SJCRH30 (cell line): ENCODE measurements at places on chromosomes 1 and 21. TPM values are rescaled to one million over a fixed set of nuclear protein-coding genes. Genes with fewer than 3 reads are reported as not detected.
A peak's percentile ranks its signal among the peaks of the same experiment; 100 is the strongest.

DNA sequence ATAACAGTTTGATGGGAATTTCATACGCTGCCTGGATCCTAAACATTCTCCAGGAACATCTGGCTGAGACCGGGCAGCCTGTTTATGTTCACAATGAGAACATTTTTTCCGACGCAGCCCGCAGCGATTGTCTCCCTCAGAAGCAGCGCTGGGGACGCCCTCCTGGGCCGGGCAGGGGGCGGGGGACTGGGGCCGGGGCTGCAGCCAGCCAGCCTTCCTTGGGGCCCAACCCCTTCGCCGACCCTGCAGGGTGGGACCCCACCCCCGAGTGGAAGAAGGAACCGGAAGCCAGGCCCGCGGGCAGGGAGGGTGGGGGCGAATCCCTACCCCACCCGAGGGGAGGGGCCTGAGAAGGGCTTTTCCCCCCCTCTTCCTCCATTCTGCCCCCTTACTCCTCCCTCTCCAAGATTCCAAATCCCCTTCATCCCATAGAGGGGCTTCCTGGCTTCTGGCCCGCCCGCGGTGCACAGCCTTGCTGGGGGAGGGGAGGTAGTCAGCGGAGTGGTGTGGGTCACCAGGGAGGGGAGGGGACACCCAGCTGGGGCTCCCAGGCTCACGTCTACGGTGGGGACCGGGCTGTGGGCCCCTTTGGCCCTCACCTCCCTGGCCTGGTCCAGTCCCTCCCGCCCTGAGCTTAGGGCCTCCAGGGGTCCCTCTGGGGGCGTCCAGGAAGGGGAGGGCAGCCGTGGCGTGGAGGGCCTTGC lies 60.6 kb downstream of the WNT9A start:
- no peaks in the 10 kb centered on the region for H3K36me3 ChIP-seq
- H3K4me3 ChIP-seq = peak overlapping the region; percentile 40
- no peaks in the 10 kb centered on the region for H3K27me3 ChIP-seq
- peak; percentile 50 for DNase-seq
- H3K4me1 ChIP-seq = peaks cover 29% of the 10 kb centered on the region

DNA sequence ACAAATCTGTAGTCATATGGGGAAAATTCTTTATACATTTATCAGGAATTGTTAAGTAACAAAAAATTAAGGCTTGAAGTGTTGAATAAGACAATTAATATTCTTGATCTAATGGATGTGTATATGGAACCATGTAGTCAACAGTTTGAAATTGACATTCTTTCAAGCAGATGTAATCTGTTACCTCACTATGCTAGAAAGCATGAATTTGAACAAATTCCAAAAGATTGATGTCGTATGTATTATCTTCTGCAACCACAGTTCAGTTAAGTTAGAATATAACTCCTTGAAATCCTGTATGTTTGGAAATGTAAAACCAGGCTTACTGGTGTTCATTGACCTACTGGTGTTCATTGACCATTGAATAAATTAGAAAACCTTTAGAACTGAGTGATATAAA lies 16.1 kb downstream of the CCDC18 start:
- no peak overlapping the region for H3K27ac ChIP-seq
- no peak for DNase-seq
- H3K4me3 ChIP-seq = no peak overlapping the region
- peaks cover 59% of the 10 kb centered on the region for H3K36me3 ChIP-seq
- H3K4me1 ChIP-seq = 0 out of 2 replicates have a peak, but pooled peaks cover 5% of the 10 kb centered on the region

The DISP1 gene
- 23.4 and 24.6 TPM in 2 replicates for total RNA-seq

DNA sequence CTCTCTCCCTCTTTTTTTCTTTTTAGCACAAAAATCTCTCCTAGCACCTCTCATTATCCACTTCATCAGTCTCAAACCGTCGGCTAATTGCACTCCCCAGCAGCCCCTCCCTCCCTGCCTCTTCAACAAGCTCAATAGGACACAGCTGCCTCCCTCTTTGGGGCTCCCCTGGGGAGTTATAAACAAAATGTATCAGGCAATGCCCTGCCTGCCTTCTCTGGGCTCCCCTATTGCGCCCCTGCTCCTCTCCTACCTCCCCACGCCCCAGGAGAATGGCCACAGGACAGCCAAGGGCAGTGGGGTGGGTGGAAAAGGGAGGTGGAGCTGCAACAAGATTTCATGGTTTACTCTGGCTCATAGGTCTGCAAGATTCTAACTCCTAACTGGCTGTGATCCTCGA lies 147.1 kb upstream of the GRIK3 start:
- H3K4me3 ChIP-seq = no peak overlapping the region
- H3K27ac ChIP-seq = no peak overlapping the region
- no peaks in the 10 kb centered on the region for H3K27me3 ChIP-seq
- H3K36me3 ChIP-seq = no peaks in the 10 kb centered on the region

DNA sequence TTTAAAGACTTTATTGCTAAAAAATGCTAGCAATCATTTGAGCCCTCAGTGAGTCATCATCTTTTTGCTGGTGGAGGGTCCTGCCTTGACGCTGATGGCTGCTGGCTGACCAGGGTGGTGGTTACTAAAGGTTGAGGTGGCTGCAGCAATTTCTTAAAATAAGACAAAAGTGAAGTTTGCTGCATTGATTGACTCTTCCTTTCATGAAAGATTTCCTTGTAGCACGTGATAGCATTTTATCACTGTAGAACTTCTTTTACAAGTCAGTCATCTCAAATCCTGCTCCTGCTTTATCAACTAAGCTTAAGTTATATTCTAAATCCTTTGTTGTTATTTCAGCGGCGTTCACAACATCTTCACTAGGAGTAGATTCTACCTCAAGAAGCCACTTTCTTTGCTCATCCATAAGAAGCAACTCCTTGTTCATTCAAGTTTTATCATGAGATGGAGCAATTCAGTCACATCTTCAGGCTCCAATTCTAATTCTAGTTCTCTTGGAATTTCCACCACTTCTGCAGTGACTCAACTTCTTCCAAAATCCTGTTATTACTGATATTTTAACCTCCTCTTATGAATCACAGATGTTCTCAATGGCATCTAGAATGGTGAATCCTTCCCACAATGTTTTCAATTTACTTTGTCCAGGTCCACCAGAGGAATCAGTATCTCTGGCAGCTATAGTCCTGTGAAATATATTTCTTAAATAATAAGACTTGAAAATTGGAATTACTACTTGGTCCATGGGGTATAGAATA lies 17.6 kb upstream of the RGS1 start:
- no peak overlapping the region for H3K4me3 ChIP-seq
- no peak overlapping the region for H3K27ac ChIP-seq
- no peaks in the 10 kb centered on the region for H3K36me3 ChIP-seq
- no peak for DNase-seq
- H3K4me1 ChIP-seq = no peaks in the 10 kb centered on the region
- H3K27me3 ChIP-seq = no peaks in the 10 kb centered on the region

DNA sequence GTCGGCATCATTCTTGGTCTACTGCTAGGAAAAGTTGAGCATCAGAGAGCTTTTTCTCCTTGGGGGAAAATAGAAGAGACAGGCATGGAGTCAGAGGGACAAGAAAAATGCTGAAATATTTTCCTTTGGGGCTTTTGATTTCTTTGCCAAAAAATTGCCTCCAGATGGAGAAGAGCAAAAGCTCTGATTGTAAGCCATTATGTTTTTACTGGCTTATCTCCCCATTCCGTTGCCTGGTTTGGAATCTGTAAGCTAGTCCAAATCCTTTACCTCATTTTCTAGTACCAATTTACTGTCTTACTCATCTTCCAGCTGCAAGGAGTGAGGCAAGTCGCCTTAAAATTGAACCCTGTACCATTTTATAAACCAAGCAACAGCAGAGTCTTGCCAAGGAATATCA lies 23.3 kb upstream of the NBL1 start:
- H3K36me3 ChIP-seq = peaks cover 33% of the 10 kb centered on the region
- H3K27ac ChIP-seq = no peak overlapping the region
- no peaks in the 10 kb centered on the region for H3K27me3 ChIP-seq
- no peak for DNase-seq
- no peak overlapping the region for H3K4me3 ChIP-seq

The TMCO2 gene
- not detected in 2 replicates for total RNA-seq

DNA sequence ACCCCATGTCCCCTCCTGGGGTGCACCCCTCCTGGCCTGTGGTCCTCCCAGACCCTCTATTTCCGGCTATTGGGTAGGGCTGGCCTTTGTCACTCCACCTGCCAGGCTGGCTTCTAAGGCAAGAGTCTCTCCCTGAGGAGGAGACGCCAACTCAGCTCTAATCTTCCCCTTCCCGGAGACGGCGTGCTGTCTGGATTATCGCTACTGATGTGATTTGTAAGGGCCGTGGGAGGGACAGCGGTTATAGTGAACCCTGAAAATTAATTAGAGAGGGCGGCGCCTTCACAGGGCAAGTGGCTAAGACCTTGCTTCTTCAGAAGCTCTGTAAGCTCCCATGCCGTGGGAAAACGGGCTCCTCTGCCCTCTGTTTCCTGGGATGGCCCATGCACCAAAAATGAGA lies 207.0 kb upstream of the VAMP3 start:
- H3K36me3 ChIP-seq = no peaks in the 10 kb centered on the region
- H3K4me1 ChIP-seq = no peaks in the 10 kb centered on the region
- DNase-seq = no peak

DNA sequence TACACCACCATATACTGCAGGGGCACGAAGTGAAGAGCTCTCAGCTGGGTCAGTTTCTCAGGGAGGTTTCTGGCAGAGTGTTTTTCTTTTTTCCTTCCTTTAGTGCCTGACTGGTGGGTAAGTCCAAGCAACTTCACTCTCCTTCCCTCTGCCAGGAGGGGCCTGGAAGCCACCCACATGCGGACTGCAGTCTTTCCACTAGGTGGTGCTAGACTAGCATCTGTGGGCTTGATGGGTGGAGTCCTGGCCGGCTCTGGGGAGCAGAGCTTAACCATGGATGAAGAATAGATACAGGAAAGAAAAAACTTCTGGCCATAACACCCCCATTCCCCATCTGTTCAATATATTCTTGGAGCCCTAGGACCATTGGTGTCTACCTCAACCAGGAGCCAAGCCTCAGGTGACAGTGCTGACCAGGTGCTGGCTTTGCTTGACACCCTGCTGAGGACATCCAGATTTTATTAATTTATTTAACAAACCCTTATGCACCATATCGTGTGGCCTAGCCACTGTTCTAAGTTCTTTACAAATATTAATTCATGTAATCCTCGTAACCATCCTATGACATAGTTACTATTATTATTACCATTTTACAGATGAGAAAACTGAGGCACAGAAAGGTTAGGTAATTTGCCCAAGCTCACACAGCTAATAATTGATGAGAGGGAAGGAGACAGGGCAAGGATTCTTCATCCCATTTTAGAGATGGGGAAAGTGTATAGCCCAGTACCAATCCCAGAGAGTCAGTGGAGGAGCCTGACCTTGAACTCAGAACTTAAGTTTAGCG lies 126.7 kb upstream of the CSF3R start:
- H3K27me3 ChIP-seq = no peaks in the 10 kb centered on the region
- no peaks in the 10 kb centered on the region for H3K36me3 ChIP-seq
- no peak overlapping the region for H3K4me3 ChIP-seq
- no peaks in the 10 kb centered on the region for H3K4me1 ChIP-seq
- no peak overlapping the region for H3K27ac ChIP-seq

The TMIGD3 gene
- not detected in 2 replicates for total RNA-seq

The STYXL2 gene
- 6.8 and 7.1 TPM in 2 replicates for total RNA-seq

DNA sequence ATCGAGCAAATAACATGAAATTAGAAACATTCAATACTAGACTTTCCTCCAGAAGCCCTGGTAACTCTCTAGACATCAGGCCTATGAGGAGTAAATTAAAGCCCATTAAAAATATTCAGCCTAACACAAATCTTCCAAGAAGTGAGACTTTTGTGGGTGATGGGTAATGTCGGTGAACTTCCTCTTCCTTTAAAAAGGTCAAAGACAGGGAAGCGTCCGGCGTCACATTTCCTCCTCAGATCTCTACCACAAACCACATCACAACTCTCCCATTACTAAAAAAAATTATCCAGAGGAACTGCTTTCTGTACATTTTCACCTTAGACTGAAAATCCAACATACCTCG lies 1.4 kb downstream of the EIF4G3 start:
- peak overlapping the region; percentile 24; the same call in 1 of the 2 replicates for H3K27ac ChIP-seq
- peaks cover 7% of the 10 kb centered on the region for H3K36me3 ChIP-seq
- H3K4me1 ChIP-seq = peaks cover 14% of the 10 kb centered on the region
- no peaks in the 10 kb centered on the region for H3K27me3 ChIP-seq
- peak overlapping the region; percentile 87 for H3K4me3 ChIP-seq

- H3K27me3 ChIP-seq = no peaks in the 10 kb centered on the region
- H3K4me3 ChIP-seq = no peak overlapping the region
- no peak overlapping the region for H3K27ac ChIP-seq
- 0 out of 2 replicates have a peak, but pooled peaks cover 3% of the 10 kb centered on the region for H3K4me1 ChIP-seq
- H3K36me3 ChIP-seq = peaks cover 17% of the 10 kb centered on the region
Measured at GRCh38 chr1:52767596-52768280, 41.5 kb downstream of the ZYG11B start.

DNA sequence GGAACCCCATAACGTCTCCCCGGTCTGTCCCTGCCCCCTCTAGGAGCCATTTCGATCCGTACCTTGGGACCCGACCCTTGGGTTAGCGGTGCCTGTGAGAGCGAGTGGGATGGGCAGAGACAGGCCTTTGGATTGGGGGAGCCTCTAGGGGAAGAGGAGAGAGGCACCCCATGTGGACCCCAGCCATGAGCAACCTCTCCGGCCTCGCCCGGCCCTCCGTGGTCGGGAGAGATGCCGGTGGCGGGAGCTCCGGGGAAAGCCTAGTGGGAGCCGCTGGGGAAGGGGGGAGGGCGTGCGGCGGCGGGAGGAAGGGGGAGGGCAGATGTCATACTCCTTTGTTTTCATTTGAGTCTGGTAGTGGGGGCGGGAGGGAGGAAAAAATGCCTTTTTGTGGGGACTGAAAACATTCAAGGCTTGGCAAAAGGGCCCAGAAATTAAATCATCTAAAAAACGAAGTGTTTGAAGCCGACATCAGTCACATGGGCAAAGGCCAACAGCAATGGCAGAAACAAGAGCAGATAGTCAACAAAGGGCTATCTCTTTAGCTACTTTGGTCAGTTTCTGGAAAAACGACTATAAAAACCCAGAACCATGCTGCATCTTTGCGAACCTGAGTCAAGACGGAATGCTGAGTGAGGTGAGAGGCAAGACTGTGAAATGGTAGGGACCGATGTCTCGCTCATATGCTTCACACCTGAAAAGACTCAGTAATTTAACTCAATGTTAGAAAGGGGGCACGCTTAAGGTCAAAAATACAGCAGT lies 758 bp downstream of the PTBP2 start:
- DNase-seq = peak; percentile 68
- peak overlapping the region; percentile 99 for H3K4me3 ChIP-seq
- no peaks in the 10 kb centered on the region for H3K4me1 ChIP-seq
- H3K27ac ChIP-seq = peak overlapping the region; percentile 94
- H3K27me3 ChIP-seq = no peaks in the 10 kb centered on the region

DNA sequence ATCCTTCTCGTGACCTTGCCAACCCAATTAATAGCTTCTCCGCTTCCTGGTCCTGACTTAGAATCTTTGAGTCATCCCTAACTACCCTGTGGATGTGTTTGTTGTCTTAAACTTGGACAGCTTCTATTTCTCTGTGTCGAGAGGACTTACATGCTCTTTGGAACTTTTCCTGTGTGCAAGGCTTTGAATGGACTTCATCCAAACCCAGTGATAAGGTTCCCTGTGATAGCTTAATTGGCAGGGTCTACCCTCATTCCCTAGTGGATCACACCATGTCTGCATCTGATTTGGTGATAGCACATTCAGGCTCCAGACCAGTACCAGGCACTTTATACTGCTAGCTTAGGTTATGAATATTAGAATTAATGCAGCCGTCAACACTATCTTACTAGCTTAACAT lies 378.2 kb upstream of the KAZN start:
- no peaks in the 10 kb centered on the region for H3K4me1 ChIP-seq
- H3K27ac ChIP-seq = no peak overlapping the region
- H3K27me3 ChIP-seq = no peaks in the 10 kb centered on the region
- DNase-seq = no peak
- H3K4me3 ChIP-seq = no peak overlapping the region

- no peaks in the 10 kb centered on the region for H3K27me3 ChIP-seq
- H3K27ac ChIP-seq = no peak overlapping the region
- H3K4me1 ChIP-seq = peaks cover 2% of the 10 kb centered on the region; the same call in 1 of the 2 replicates
- no peak overlapping the region for H3K4me3 ChIP-seq
- no peaks in the 10 kb centered on the region for H3K36me3 ChIP-seq
Measured at GRCh38 chr1:47837056-47837830, 159.9 kb downstream of the TRABD2B start.

The PTPN7 gene
- total RNA-seq = 0.08 and 0.14 TPM in 2 replicates

The TUFT1 gene
- total RNA-seq = 8.1 and 8.3 TPM in 2 replicates

The GBP4 gene
- 0.02 TPM in 1 of 2 replicates, not detected in the other for total RNA-seq
